Peyer's patch (tissue), 4 donors: ENCODE measurements at places on chromosomes 3 and 15.

DNA sequence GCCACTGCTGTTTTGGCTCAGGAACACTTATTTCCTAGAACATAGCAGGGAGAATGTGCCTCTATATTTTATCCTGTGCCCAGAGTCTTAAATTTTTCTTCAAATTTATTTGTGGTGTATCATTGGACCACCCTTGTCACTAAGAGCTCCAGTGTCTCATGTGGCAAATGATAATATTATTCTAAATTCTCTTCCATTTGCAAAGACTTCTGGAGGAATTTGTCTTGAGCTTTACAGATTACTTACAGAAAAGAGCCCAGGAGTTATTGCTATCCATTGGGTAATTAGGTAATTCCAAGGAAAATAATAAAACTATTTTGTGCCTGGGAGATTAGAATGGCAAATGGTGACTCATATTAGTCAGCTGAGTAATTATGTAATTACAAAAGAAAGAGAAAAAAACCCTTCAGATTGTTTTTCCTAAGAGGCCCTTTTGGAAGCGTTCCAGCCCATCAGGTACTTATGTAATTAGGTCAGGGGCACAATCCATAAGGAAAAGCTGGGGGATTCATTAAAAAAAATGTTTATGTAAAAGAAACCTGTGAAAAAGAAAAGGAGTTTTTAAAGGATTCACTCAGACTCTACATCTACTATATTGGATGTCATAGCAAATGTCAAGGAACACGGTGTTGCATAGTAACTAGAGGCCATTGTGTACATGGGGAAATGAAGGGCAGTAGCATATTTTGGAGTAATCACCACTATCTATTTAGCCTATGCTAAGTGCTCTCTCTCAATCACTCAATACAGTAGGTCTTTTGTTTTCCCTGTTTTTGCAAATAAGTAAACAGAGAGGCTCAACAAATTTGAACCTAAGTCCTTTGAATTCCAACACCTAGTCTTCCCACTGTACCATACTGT is 380.9 kb upstream of the RARB start:
- DNase-seq = no peak

GRCh38 chr3:86938416-86939105 is 52.4 kb downstream of the VGLL3 start:
- DNase-seq = no peak

GRCh38 chr3:170709046-170709445 is 123.2 kb upstream of the SLC7A14 start:
- no peak for DNase-seq

GRCh38 chr15:74549816-74550215 is 8.8 kb downstream of the ARID3B start:
- DNase-seq = no peak

GRCh38 chr3:98027085-98027446 is 8.0 kb downstream of the GABRR3 start:
- no peak for DNase-seq

DNA sequence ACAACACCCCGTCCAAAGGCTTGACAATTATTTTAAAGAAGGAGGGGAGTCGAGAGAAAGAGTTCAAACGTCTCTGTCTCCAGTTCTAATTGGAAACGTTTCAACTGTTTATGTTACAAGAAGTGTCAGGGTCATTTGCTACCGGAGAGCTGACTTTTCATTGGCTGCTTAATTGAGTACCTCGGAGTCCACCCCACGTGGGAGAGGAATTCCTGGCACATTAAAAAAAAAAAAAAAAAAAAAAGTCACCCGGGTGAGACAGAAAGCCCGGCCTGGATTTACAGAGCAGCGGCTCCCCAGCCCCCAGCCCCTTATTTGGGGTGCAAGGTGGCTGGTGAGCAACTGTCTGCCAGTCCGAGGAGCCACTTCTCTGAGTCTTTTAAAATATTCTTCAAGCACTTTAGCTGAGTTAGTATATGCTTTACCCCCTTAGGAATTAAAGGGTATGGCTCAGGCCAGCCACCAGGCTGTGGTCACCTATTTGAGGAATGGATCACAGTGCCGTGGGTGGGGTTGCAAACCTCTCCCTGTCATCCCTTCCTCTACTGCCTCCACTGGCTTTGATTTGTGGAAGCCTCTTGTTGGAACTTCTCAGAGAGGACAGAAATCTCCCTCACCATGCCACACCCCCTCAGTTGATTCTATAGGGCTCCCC is 3.9 kb upstream of the TLE3 start:
- DNase-seq = peak; percentile 79

- DNase-seq = no peak
Observed at GRCh38 chr3:168824107-168824506, 728.4 kb upstream of the GOLIM4 start.

DNA sequence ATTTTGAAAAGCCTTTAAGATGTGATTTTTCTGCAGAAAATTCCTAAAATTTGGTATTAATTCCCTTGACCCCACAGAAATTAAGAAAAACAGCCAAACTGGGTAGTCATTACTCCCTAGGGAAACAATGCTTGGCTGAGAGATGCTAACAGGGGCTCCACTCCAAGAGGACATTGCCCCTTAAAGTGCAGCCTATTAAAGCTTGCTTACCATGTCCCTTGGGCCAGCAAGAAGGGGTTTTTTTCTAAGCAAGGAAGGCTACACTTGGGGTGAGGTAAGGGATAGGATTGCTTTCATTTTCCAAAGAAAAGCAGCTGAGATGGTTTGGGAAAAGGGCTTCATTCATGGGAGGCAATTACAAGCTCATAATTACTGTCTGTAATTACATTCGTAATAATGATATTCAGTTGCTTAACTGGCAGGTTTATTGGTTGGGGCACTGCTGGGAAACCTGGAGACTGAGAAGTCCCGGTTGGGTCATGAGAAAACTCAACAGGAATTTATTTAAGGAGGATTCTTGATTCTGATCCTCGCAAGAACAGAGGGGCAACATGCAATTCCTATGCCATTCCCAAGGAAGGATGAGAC is 247.5 kb downstream of the NR1D2 start:
- DNase-seq = no peak

- DNase-seq = no peak
Observed at GRCh38 chr15:60830479-60830878, 351.5 kb upstream of the ICE2 start.

DNA sequence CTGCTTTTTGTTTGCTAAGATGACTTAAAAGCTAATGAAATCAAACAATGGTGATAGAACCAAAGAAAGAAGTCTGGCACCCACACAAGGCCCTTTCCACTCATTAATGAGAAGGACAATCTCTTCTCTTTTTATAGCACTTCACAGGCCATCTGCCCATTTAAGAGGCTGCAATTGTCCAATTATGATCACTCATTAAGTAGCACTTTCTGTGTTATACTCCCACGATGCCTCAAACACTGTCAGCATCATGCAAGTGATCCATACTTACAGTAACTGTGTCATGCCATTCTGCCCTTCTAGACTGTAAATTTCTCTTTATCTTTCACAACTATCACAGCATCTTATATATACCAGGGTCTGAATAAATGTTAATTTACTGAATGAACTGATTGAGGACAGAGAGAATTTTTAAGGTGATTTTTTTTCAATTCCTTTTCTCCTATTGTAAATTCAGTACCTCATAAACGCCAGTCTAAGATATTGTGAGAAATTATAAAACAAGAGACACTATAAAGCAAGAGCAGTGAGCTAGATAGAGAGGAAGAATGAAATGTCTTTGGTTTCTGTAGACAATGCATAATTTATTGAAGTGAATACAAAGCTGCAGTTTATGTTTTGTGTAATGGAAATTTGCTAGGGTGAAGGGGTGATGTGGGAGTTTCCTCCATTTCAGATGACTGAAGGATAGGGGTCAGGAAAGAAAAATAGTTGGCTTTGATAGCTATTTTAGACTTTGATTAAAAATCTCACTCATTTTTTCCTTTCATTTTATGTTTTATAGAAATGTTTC is 17.3 kb downstream of the CD200 start:
- no peak for DNase-seq

GRCh38 chr15:50065279-50065678 is 53.8 kb downstream of the ATP8B4 start:
- DNase-seq = no peak

- DNase-seq = peak; percentile 93
Observed at GRCh38 chr3:127035677-127036076, 52.8 kb downstream of the PLXNA1 start.

- no peak for DNase-seq
Observed at GRCh38 chr3:54192026-54192425, 69.7 kb downstream of the CACNA2D3 start.

DNA sequence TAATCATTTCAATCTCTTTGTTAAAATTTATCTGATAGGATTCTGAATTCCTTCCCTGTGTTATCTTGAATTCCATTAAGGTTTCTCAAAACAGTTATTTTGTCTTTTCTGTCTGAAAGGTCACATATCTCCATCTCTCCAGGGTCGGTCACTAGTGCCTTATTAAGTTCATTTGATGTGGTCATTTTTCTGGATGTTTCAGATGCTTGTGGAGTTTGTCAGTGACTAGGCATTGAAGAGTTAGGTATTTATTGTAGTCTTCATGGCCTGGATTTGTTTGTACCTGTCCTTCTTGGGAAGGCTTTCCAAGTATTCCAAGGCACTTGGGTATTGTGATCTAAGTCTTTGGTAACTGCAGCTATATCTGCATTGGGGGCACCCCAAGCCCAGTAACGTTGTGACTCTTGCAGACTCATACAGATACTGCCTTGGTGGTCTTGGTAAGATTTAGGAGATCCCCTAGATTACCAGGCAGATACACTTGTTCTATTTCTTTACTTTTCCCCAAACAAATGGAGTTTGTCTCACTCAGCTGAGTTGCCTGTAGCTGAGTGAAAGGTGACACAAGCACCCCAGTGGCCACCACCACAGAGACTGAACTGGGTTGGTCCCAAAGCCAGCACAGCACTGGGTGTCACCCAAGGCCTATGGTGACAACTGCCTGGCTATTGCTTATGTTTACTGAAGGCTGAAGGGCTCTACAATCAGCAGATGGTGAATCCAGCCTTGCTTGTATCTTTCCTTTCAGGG is 18.9 kb upstream of the SLC27A2 start:
- no peak for DNase-seq

- DNase-seq = no peak
Observed at GRCh38 chr3:153284282-153284938, 122.4 kb downstream of the RAP2B start.

DNA sequence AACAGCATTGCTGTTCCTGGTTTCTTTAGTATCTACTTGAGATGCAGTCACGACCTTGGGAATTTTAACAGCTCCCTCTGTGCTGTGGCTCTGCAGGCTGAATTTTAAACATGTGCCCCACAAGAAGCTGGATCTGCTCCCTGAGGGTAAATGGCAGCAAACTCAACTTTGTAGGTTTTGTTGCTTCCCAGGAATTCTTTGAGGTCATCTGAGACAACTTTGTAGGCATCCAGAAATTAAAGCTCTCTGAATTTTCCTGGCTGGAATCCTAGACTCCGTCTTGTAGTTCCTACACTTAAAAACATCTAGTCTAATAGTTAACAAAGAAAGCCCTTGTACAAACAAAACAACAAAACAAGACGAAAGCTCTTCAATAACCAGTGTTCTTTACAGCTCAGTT is 366.3 kb downstream of the FEZF2 start:
- no peak for DNase-seq
